ENCODE measurements at places on chromosomes 1 and 21.
A peak's percentile ranks its signal among the peaks of the same experiment; 100 is the strongest.

DNA sequence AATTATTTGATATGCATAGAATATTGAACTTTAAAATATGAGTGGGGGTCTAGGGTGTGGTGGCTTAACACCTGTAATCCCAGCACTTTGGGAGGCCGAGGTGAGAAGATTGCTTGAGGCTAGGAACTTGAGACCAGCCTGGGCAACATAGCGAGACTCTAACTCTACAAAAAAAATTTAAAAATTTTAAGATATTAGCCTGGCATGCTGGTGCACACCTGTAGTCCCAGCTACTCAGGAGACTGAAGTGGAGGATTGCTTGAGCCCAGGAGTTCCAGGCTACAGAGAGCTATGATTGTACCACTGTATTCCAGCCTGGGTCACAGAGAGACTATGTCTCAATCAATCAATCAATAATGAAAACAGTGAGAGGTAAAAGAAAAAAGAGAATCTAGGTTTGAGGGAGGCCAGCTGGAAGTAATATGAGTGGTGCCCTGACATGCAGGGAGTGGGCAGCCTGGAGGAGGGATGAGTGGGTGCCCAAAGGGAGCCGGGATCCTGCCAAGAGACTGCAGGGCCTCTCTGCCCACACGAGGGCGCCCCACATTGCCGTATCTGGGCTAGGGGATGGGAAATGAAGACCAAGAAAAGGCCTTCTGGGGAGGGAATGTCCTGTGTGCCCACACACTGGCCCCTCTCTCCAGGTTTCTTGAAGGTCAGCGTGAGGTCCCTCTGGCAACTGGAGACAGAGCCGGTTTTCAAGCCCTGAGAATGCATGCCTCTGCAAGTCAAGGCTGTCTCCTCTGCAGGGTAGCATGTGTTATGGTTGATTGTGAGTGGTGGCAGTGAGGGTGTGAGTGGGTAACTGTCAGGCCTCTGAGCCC is 93.9 kb upstream of the PPM1J start:
- peak; percentile 77 for DNase-seq

GRCh38 chr1:174963529-174964125 is 36.1 kb upstream of the CACYBP start:
- no peak for DNase-seq

DNA sequence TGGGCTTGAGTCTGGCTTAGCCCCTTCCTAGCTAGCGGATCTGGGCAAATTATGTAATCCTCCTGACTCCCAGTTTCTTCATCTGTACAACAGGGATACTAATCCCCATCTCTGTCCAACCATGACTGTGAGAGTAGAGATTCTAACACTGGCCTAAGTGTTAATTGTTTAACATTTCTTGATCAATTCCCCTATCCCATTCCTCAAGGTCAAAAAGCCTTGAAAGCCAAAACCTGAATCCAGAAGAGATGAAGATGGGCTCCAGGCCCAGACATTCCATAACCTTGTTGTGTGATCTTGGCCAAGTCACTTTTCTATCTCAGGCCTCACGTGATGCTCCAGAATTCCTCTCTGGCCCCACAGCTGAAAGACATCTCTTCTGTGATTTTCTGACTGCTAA is 18.8 kb upstream of the PHLDA3 start:
- no peak for DNase-seq

DNA sequence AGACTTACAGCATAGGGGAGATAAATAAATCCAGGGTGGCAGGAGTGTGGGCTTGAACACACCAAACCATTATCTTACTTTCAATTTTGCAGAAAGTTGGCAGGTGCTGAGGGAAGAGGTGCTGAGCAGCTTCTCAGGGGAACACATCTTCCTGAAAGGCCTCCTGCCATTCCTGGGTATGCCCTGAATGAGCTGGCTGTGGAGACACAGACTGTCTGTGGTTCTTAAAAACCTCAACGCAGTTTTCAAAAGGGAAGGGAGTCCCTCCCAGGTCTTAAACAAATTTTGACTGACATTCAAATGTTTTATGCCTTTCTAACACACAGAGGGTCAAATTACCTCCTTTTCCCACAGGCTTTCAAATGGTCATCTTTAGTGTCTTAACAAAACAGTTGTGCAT is 166.9 kb downstream of the TNFSF18 start:
- DNase-seq: no peak

GRCh38 chr1:15354580-15354965 is 55.1 kb upstream of the EFHD2 start:
- DNase-seq: no peak

GRCh38 chr1:147622731-147623130 is 47.6 kb downstream of the ACP6 start:
- peak; percentile 46 for DNase-seq

GRCh38 chr1:205381305-205381704 is 24.6 kb upstream of the KLHDC8A start:
- no peak for DNase-seq

GRCh38 chr1:184838504-184838951 is 83.9 kb upstream of the EDEM3 start:
- no peak for DNase-seq

DNA sequence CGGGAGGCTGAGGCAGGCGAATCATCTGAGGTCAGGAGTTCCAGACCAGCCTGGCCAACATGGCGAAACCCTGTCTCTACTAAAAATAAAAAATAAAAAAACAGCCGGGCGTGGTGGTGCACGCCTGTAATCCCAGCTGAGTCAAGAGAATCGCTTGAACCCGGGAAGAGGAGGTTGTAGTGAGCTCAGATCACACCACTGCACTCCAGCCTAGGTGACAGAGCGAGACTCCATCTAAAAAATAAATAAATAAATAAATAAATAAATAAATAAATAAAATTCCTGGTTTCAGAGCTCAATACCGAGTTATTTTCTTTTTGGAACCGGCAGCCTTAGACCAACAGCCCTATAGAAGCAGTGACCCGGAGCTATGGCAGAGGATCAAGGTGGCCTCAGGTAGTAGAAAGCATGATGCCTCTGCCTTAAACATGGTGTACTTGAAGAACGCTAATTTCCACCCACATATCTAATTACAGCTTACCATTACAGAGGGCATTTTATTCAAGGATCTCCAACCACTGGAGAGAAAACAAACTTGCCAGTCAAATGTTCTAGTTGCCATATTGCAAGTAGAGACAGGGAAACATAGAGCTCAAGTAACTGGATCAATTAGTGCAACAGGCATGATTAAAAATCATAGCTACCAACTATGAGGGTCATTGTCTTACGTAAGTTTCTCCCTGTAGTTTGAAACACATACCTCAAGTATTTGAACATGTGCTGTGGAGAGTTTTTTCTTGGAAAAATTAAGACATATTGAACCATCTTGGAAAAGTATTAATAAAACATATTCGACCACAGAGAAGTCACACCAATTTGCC is 2.0 kb upstream of the ENAH start:
- DNase-seq: no peak

DNA sequence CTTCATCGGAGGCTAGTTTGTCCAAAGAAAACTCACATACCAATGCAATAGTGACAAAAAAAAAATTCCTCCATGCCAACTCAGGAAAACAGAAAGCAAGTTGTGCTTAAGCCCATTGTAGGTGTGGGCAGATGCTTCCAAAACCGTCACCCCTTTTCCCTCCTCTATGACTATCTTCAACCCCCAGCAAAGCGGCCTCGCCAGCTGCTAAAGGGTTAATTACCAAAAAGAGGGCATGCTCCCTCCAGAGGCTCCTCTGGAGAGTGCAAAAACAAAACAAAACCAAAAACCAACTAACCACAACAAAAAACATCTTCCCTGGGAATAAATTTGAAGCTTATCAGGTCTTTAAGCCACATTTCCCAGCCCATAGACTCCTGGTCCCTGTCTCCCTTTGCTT is 1.2 kb downstream of the LMOD1 start:
- DNase-seq: no peak

DNA sequence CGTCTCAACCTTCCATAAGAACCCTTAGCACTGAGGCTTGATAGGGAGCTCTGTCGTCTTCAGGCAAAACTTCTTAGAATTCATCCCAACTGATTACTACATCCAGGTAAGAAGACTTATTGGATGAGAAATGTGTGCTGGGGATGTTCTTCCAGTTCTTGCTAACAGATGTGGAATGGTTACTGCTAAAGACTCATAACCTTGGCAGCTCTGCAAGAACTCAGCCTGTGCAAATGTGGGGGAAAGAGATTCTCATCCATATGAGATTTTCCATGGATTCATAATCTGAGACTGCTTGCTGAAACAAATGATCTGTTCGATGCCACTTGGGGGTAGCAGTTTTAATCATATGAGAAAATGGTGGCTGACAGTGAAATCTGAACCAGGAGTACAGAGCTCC is 48.2 kb downstream of the NTPCR start:
- no peak for DNase-seq

DNA sequence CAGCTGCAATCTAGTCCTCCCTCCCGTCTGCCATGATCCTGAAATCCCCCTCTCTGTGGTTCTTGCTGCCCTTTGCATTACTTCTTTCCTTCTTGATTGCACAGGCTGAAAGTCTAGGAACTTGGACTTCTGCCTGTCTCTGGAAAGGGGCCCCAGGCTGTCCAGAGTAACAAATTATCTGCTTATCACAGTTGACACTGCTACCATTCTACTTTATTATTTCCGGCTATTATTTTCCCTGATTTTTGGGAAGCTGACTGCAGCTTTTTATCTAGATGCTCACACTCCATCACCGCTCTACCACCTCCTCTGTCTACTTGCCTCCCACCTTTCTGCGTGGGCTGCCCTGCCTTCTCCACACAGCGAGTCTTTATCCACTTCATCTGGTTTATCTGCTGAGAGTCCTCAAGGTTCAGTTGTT is 202.1 kb upstream of the PLXNA2 start:
- no peak for DNase-seq

GRCh38 chr1:22413799-22414198 is 37.9 kb upstream of the ZBTB40 start:
- DNase-seq: no peak

GRCh38 chr1:219902951-219903350 is 25.4 kb downstream of the SLC30A10 start:
- DNase-seq: no peak

DNA sequence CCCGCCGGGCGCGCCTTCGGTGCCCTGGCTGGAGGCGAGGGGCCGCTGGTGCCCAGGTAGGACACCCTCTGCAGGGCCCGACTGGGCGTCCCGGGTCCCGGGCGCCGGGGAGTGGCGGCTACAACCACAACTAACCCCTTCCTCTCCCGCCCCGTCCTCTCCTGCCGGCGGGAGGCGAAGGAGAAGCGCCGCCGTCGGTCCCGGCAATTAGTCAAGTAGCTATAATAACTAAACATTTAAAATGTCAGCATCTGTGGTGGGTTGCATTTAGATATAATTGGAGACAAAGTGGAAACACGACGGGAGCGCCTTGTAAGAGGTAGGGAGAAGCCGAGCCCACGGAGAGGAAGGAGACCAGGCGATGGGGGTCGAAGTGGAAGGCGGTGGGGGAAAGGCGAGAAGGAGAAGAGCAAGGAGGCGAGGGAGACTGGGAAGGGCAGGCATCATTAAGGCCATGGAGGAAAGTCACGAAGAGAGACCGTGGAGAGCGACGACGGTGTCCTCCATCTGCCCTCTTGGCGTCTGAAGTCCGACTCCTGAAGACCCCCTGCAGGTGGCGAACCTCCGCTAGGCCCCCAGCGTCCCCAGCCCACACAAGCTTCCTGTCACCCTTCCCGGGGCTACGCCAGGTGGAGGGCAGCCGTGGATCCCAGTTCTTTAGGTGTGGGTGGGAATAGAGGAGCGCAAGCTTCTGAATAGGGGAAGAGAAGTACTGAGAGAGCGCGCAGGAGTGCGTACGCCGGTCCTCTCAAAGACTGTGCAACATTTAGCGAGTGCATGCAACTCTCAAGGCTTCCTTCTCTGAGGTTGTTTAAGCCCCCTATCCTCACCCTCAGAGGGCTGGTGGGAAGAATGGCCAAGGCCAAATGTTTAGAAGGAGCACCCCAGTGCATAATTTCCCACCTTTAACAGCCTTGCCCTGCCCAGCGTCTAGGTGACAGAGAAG is 1.6 kb downstream of the CNIH3 start:
- no peak for DNase-seq

DNA sequence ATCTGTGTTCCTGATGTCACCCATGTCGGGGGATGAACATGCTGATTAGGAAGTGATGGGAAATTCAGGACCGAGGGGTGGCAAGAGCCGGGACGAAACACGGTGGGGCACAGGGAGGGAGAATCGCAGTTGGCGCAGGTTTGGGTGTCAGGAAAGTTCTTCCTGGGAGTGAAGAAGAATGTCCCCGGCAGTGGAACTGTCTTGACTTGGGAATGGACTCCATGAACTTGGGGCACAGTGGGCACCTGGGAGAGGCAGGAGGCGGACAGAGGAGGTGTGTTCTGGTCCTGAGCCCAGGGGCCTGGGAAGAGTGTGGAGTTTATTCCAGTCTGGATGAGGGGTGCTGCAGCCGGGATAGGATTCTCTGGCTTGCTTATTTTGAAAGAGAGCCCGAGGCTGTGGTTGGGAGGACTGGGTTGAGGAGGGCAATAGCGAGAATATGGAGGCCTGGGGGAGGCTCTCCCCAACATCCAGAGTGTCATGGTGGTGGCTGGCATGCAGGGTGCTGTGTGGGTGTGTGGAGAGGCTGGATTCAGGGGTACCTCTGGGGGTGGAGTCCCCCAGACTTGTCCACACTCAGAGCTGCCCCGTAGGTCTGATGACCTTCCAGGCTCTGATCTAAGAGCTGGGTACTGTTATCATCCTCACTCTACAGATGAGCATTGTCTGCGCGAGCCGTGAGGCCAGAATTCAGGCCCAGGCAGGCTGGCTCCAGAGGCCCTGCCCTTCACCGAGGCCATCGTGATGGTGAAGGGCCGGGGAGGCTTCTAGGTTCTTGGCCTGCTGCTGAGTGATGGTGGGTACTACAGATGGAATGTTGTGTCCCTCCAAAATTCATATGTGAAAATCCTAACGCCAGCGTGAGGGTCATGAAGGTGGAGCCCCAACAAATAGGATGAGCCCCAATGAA is 274.5 kb upstream of the C1orf174 start:
- no peak for DNase-seq

GRCh38 chr1:164771041-164771618 is 212.1 kb downstream of the PBX1 start:
- no peak for DNase-seq

- no peak for DNase-seq
These were observed 118.1 kb downstream of the NGF start for GRCh38 chr1:115219927-115220326.

- no peak for DNase-seq
These were observed 7.8 kb downstream of the SNAP47 start for GRCh38 chr1:227742738-227743715.

DNA sequence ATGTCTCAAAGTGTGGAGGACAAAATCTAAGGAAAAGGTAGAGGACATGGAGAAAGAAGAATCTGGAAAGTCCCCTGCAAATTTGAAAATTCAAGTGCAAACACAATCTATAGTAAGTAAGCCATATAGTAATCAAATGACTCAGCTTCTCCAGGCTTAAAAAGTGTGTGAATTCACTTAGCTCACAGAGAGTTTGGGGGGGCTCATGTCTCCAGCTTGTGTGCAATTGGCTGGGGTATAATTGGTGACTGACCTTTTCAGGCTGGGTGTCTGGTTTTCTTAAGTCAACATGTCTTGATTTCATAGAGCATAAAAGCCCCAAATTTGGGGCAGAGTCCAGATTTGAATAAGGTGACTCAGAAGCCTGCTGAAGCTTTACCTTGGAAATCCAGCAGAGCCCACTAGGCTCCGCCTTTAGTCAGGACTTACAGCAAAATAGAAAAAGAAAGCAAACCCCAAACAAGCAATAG is 8.6 kb downstream of the CLDN14 start:
- DNase-seq: no peak
